ENCODE measurements at places on chromosomes 1 and 21.
A peak's percentile ranks its signal among the peaks of the same experiment; 100 is the strongest.

- no peak for DNase-seq
Measured at GRCh38 chr21:14863745-14864210, 201.0 kb downstream of the NRIP1 start.

DNA sequence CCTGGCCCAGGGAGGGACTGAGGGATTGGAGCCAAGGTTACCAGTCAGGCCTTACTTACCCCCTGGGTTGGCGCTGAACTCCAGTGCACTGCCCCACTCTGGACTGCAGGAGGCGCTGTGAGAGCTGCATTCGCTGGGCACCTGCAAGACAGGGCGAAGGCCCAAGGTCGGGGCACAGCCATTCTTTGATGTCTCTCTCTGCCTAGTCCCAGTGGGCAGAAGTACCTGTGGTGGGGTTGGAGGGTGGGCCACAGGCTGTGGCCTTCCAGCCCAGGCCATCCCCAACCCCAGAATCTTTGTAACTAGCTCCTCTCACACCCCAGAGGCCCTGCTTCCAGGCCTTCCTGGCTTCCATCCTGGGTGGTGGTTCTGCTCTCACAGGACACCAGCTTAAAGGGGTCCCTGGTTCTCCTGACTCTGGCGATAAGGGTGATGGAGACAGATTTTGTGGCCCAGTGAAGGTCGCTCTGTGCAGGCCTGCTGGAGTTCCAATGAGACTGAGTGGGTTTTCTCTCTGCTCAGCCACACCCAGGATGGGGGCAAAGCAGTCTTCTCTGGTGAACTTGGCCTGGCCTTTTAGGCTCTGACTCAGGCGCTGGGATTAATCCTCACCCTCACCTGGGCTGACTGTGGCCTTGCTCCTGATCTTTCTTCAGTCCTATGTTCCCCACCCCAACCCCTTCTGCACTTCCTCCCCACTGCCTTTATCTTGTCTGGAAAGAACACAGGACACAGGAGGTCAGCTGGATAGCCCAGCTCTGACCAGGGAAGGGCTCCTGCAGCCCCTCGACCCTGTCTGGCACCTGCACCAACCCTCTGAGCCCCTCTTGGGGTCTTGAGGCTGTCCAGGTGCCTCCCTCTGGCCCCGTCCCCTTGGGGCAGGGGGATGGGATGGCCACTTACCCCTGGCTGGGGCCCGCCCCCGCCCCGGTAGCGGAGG lies 954 bp downstream of the MYOG start:
- no peak for DNase-seq

- DNase-seq, result no peak
Measured at GRCh38 chr1:10682449-10683309, 113.8 kb downstream of the CASZ1 start.

GRCh38 chr1:153639280-153639679 lies 5.4 kb downstream of the CHTOP start:
- no peak for DNase-seq

DNA sequence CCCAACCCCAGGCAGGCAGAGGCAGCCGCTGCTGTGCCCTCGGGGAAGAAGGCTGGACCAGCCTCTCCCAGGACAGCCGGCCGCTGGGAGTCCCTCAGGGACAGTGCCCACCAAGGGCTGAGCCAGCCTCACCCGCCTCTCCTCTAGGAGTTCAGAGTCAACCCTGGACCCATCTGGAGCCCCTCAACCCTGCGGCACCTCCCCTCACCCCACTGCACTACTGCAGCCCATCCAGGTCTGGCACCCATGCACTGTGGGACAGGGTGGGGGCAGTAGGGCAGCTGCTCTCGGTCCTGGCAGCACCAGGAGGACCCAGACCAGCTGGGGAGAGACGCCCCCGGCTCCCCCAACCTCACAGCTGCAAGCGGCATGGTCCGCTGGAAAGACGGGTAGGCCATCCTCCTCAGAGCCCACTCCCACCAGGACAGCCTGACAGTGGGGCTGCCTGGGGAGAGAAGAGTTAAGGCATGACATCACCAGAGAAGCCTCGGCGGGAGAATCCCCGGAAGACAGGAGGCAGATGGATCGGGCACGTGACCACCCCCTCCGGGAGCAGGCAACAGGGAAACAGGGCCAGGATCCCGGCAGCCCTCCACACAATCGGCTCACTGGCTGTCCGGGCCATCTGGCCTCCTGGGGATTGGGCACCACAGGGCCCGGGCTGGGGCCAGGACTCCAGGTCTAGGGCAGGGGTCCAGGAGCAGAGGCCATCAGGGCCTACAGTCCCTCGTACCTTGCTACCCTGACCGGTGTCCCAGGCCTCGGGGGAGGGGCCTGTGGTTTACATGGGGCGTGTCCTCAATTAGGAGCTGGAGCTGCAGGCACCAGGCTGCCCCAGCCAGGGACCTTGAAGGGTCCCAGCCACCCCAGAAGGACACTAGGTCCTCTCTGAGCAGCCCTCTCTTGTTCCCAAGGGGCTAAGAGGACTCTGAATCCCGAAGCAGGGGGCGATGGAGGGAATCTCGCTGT lies 3.1 kb downstream of the ACAP3 start:
- no peak for DNase-seq

DNA sequence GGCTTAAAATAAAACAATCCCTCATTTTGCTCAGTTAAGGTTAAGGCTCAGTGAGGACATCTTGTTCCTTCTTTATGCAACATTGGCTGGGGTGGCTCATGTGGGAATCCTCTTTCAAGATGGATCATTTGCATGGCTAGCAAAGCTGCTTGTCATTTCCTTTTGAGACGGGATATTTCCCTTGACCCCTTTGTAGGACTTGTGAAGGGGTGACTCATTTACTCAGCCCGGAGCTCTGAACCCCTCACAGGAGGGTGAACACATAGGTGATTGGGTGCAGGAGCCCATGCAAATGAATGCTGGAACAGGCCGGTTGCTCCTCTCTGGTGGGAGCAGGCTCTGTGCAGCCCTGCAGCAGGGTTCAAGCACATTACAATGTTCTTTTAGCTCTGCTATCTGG lies 15.8 kb upstream of the C8A start:
- no peak for DNase-seq

GRCh38 chr1:1374589-1374928 lies 448 bp downstream of the AURKAIP1 start:
- no peak for DNase-seq

GRCh38 chr1:7667625-7668218 lies 103.4 kb upstream of the VAMP3 start:
- peak; percentile 78 for DNase-seq

DNA sequence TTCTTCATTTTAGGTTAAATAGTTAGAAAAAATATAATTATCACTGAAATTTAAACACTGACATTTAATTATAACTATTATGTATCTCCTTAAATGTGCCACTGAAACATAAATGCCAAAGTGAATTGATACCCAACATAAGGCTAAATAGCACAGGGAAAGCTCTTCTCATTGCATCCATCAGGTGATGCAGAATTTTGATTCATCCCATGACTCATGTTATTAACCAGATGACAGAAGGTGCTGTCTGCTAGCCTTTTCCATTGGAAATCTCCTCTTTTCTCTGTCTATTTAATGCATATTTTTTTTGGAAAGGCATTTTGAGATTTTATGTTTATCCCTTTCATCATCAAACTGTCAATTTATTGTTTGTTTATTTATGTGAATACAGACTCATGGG lies 136.8 kb downstream of the KCNK2 start:
- DNase-seq, result no peak

GRCh38 chr1:25246600-25247023 lies 642 bp downstream of the RSRP1 start:
- DNase-seq, result no peak

DNA sequence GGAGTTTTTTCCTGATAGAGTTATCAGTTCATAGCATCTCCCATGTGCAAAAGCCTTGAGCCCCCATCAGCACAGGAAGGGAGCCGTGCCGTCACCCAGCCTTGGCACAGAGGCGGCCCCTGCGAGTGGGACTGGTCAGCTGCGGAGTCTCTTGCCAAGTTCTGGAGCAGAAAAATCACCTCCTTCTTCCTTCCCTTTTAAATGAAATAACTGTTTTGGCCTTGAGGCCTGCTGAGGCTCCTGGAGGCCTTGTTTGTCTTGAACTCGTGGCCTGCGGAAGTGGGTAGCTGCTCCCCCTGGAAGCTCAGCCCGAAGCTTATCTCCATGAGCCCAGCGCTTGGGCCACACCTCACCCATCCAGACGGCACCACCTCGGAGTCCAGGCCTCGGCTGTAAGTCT lies 145.7 kb upstream of the TMEM51 start:
- DNase-seq, result no peak

- DNase-seq, result no peak
Measured at GRCh38 chr1:36620142-36620541, 137.4 kb upstream of the CSF3R start.

DNA sequence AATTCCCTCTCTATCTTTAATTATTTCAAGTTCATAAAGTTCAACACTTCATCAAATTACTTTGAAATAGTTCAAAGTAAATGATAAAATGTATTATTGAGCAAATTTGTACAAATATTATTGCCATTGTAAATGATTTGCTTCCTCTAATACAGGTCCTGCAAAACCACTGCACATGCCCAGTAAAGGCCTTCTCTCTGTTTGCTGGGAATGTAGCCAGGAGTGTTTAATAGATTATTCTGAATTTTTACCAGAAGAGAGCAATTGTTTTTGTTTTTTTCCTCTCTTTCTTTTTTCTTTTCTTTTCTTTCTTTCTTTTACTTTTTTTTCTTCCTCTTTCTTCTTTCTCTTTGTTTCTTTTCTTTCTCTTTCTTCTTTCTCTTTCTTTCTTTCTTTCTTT lies 486.3 kb downstream of the PTBP2 start:
- no peak for DNase-seq

- DNase-seq, result no peak
Measured at GRCh38 chr1:231964961-231965360, 338.4 kb downstream of the DISC1 start.

DNA sequence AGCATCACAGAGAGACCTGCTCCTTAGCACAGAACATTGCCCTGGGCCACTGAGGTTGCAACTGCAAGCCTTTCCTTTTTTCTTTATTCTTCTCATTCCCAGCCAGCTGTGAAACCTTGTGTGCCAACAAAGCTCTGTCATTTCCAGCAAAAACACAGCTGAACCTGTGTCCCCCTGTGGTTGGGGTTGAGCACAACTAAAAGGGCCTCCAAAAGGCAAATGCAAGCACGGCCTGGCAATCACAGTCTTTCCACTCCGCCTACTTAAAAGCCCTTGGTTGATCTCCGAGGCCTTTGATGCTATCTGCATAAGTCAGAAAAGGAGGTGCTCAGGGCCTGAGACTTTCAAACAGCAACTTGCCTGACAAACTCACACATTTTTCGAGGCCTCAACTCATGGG lies 32.7 kb downstream of the SUSD4 start:
- no peak for DNase-seq

- peak; percentile 50 for DNase-seq
Measured at GRCh38 chr1:157496121-157496526, 56.2 kb downstream of the FCRL5 start.

DNA sequence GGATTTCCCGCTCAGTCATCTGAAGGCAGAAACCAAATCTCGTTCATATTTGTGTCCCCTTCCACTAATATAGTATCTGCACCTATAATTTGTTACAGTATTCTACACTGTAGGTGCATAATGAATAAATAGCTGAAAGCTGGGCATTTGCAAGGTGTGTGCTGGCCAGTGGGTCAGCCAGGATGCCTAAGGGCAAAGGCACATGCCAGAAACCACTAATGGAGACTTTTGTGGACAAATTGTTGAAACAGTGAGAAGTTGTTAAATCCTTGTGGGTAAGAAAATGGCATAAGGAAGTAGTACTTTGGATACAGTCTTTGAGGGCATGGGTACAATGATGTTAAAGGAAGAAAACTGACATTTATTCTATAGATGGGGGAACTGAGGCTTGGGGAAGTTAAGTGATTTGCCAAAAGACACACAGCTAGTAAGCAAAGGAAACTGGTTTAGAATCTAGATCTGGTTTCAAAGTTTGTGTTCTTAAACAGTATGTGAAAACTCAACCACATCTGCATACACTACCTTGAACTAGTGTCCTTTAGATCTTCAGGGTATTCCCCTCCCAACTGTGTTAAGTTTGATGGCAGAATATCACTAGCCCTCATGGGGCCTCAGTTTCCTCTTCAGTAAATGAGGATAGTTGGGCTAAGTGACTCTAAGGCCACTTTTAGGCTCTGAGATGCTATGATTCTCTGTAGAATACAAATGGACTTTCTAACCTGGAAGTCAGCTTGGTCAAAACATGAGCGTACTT lies 26.5 kb upstream of the LRRC8C start:
- DNase-seq, result peak; percentile 60

- DNase-seq, result no peak
Measured at GRCh38 chr21:33128538-33128937, 58.6 kb downstream of the OLIG1 start.

Measured in CD4-positive, alpha-beta T cell treated with Interleukin-4 for 1 hour (primary cell).